ENCODE measurements at places on chromosomes 5 and 9.

DNA sequence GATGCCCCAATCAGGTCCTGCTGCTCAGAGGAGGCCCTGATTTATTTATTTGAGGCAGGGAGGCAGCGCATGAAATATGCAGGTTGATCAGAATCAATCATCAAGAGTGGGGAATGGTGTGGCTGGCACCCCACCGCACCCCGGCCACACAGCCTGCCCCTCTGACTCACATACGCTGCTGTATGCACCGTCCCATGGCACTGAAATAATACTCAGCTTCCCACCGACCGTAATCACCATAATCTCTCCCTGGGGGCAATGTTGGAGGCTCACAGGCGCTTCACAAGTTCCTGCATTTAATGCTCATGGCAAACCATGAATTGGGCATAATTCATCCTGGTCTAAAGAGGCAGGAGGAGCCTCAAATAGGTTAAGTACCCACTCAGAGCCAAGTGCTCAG is 141.2 kb upstream of the TBC1D2 start:
- no peak for DNase-seq

GRCh38 chr9:121284733-121285451 is 16.9 kb downstream of the GSN start:
- no peak for DNase-seq

- no peak for DNase-seq
Observed at GRCh38 chr5:61004448-61004847, 59.4 kb downstream of the NDUFAF2 start.

DNA sequence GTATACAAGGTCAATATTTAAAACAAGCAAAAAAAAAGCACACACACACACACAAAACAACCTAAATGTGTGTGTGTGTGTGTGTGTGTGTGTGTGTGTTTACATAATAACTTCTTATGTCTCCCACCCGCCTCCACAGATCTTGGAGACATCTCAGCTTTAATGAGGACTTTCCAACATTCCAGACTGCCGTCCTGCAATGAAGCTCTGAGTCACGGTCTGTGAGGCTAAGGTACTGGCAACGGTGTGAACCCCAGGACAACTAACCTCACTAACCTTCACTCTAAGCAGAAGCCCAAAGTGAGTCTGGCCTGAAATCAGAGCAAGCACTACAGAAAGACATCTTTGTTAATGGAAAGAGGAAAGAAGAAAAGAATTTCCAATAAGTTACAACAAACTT is 22.3 kb downstream of the ZNF474 start:
- peak; percentile 89 for DNase-seq

DNA sequence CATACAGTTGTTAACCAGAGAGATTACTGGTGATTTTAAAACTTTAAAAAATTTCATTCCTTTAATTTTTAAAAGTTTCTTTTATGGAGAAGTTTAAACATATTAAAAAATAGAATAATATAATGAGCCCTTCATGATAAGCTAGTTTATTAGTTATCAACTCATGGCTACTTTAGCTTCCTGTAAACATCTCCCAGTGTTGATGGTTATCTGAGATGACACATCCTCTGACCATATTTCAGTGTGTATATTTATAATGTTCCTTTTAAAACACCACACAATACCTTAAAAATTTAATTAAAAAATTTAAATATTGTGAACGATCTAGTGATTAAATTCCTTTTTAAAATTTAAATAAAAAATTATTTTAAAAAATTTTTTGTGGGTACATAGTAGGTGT is 74.1 kb downstream of the IPO11 start:
- no peak for DNase-seq

DNA sequence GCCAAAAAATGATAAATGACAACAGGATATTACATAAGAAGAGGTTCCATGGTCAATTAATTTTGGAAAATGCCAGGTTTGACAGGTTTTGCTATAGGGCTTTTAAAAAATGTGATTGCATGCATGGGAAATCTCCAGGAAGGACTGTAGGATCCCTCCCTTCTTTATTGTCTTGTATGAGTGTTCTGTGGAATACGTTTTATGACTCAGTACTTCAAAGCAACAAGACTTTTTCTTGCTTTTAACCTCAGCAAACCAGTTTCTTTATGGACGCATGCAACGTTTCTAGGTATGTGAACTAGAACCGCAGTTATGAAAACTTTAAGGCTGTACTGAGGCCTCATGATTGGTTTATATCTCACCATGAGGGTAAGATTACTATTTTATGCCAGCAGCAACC is 76.6 kb upstream of the NTRK2 start:
- DNase-seq, result no peak

DNA sequence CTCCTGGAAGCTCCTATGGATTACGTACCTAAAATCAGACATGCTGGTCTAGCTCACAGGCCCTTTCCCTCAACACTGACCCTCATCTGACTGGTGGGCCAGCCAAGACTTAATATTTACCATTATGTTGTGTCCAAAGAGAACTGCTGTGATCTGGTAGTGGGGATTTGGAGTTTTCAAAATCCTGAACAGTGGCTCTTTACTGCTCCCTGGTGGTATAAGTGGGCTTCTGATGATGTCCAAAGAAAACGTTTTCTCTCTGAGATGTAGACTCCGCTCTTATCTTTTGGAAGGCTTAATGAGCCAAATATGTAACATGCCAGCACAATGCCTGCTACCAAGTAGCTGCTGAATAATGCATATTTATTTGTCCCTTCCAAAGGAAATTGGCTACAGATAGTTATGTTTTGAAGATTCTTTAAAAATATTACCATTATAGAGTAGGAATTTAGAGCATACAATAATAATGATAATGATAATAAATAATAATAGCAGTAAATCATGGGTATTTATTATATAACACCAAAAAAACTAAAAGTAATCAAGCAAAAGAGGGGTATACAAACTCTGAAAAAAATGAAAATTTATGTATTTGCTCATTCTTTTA is 406.6 kb upstream of the TNC start:
- DNase-seq, result peak; percentile 82

- DNase-seq, result no peak
Observed at GRCh38 chr5:134043793-134044792, 39.3 kb upstream of the VDAC1 start.

DNA sequence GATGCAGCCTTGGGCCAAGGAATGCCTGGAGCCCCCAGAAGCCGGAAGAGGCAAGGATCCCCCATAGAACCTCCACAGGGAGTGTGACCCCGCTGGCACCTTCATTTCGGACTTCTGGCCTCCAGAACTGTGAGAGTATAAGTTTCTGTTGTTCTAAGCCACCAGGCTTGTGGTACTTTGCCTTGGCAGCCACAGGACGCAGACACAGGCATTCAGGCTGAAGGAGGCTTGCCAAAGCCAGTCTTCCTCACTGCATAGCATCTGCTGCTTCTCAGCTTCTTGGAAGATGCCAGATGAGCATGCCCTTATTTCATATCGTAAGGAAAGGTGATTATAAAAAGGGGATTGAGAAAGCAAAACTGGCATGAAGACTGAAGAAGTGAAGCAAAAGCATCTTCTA is 61.1 kb upstream of the TAS2R1 start:
- DNase-seq, result no peak

- no peak for DNase-seq
Observed at GRCh38 chr5:161301586-161301985, 244.9 kb downstream of the GABRB2 start.

- peak; percentile 4 for DNase-seq
Observed at GRCh38 chr5:169837686-169838085, 142.6 kb downstream of the INSYN2B start.

- no peak for DNase-seq
Observed at GRCh38 chr9:106868087-106868486, 5.1 kb downstream of the ZNF462 start.

- DNase-seq, result peak; percentile 38
Observed at GRCh38 chr9:91727316-91727861, 222.6 kb downstream of the ROR2 start.

- DNase-seq, result no peak
Observed at GRCh38 chr5:88214655-88215054, 54.0 kb downstream of the TMEM161B start.

DNA sequence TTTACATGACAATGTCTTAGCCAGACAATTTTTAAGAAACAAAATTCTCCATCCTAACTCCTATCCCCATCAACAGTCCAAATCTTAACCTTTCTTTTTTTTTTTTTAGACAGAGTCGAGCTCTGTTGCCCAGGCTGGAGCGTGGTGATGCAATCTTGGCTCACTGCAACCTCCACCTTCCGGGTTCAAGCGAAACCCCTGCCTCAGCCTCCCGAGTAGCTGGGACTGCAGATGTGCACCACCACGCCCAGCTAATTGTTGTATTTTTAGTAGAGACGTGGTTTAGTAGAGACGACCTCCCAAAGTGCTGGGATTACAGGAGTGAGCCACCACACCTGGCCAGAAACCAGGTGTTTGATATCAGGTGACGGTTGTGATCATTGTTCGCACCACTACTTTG is 10.2 kb downstream of the ABL1 start:
- no peak for DNase-seq

DNA sequence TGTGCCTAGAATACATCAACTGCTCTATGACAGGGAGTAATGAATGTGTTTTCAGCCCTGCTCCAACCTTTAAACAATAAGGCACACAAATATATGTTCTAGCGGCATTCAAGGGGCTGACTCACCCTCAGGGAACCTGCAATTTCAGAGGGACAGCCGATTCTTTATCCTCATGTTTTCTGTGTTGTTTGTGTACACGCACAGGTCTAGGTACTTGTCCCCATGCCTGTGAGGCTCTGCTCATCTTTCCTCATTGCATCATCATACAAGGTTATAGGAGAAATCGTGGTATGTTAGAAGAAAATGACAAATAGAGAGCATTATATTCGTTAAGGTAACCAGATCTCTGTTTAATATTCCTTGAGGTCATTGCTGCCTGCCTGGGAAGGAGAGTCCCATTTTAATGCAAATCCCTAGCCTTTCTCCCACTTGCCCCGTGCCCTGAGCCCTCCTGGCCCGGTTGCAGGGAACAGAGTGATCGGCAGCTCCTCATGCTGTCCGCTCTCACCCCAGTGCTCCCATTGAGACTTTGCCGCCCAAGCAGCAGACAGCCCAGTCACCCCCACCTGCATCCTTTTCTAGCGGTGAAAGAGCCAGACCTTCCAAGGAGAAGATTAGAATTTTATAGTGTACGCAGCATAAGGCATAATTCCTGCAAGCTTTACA is 14.6 kb downstream of the MAP1B start:
- no peak for DNase-seq

- no peak for DNase-seq
Observed at GRCh38 chr9:72648324-72649126, 127.1 kb downstream of the TMC1 start.

GRCh38 chr9:124747065-124747464 is 24.0 kb downstream of the NR6A1 start:
- DNase-seq, result no peak

- peak; percentile 77 for DNase-seq
Observed at GRCh38 chr9:27726244-27727081, 153.2 kb upstream of the C9orf72 start.

Measured in fibroblast of skin of abdomen (primary cell).